ENCODE measurements at places on chromosomes 12 and 14. TPM values are rescaled to one million over a fixed set of nuclear protein-coding genes. Genes with fewer than 3 reads are reported as not detected.

Gene POTEM
- total RNA-seq: not detected

Gene LRRIQ1
- 0.69 TPM for total RNA-seq

Gene G2E3
- 15.8 TPM for total RNA-seq

Gene KCNJ8
- 0.22 TPM for total RNA-seq

Gene PTHLH
- 13.2 TPM for total RNA-seq

Gene CSRNP2
- 14.1 TPM for total RNA-seq

Gene GCH1
- total RNA-seq: 4.2 TPM

Gene TROAP
- total RNA-seq: 81.1 TPM

Gene TAMALIN
- 0.84 TPM for total RNA-seq

Gene DNAH10
- total RNA-seq: 0.31 TPM

Gene SNW1
- total RNA-seq: 109 TPM

Gene CACNB3
- total RNA-seq: 31.4 TPM

Gene CEBPE
- total RNA-seq: 0.08 TPM

Gene OTUB2
- total RNA-seq: 3.0 TPM

Gene NTN4
- 36.5 TPM for total RNA-seq

Gene GZMB
- total RNA-seq: not detected

Gene ANKS1B
- total RNA-seq: 0.72 TPM

Gene CLECL1
- not detected for total RNA-seq

Gene NEUROD4
- not detected for total RNA-seq
